ENCODE measurements at places on chromosomes 1 and 21.

DNA sequence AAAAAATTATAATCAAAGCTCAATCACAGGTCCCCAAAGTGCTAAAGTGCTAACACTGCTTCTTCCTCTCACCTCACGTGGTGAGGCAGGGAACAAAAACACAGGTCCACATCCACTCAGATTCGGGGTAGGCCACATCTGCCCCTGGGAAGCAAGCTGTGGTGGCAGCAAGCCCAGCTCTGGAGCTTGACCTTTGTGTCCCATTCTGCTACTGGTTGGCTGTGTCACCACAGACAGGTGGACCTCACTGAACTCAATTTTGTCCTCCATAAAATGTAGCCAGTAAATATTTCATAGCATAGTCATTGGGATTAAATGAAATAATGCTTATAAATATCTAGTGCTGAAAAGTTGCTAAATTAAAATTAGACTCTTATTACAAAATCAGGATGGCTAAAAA, 8.5 kb downstream of the AZIN2 start:
- no peak for ATAC-seq

- peak; percentile 58 for ATAC-seq
Observed at GRCh38 chr1:74399249-74399648, 113.2 kb downstream of the LRRC53 start.

DNA sequence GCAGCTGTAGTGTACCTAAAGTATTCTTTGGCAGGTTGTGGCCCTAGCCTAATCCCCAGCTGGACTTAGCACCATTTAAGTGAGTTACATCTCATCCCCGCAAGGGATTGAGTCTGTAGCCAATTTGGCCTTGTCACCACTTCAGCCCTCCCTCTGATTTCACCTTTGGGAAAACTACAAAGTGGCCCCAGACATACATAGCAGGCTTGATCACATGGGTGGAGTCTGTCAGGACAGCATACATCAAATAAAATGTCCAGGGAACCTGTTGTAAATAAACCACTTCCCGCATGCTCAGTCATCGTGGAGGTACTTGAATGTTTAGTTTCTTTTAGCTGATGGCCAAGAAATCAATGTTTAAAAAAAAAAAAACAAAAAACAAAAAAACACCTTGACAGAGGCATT, 142.5 kb downstream of the DHRS3 start:
- ATAC-seq: no peak

- ATAC-seq: peak; percentile 85
Observed at GRCh38 chr1:62436039-62436465, 797 bp upstream of the USP1 start.

- no peak for ATAC-seq
Observed at GRCh38 chr1:87176514-87176913, 152.2 kb upstream of the LMO4 start.

GRCh38 chr1:103459346-103459745, 66.2 kb upstream of the RNPC3 start:
- no peak for ATAC-seq

GRCh38 chr1:207808911-207809555, 57.2 kb downstream of the CD46 start:
- no peak for ATAC-seq
